ENCODE measurements at places on chromosomes 5 and 9. TPM values are rescaled to one million over a fixed set of nuclear protein-coding genes. Genes with fewer than 3 reads are reported as not detected.

HOMER1 gene
- 27.5 TPM for polyA plus RNA-seq

DBH gene
- polyA plus RNA-seq = 1.6 TPM

- DNase-seq = no peak
Measured at GRCh38 chr9:4739587-4740387, 1.2 kb downstream of the AK3 start.

DNA sequence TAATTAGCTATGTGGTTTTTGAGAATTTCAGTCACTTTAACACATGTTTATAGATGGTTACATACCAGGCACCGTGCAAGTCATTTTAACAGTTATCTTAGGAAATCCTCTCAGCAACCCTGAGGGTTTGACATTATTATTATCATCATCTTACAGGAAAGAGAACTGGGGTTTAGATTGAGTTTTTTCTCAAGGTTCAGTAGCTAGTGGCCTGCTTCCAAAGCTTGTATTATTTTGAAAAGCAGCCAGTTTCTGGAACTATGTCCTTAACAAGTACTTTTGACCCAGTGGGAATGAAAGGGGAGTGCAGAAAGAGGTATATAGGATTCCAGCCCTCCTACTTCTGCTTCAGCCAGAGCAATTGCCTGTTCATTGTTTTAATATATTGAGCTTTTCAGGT lies 157.5 kb downstream of the COMMD10 start:
- DNase-seq = peak; percentile 23

- DNase-seq = no peak
Measured at GRCh38 chr9:99030092-99030511, 74.8 kb upstream of the TGFBR1 start.

GRCh38 chr9:13139641-13140171 lies 139.8 kb downstream of the MPDZ start:
- DNase-seq = no peak

DNA sequence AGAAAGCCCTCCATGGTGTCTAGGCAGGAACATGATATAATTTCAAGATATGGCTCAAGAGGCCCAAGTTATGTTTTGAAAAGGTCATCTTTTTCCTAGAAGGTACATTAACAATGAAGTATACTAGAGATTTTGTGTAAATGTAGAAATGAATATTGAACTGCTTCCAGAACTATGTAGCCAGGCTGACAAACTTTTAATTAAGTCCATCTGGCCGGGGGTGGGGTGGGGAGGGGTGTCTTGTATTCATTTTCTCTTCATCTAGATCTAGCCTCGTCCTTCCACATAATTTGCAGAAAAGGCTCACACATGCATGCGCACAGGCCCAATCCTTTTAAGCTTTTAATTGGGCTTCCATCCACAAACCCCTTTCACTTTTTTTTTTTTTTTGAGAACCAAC lies 323.3 kb downstream of the ARL15 start:
- no peak for DNase-seq

GRCh38 chr9:116448431-116448830 lies 238.7 kb upstream of the TRIM32 start:
- no peak for DNase-seq

- DNase-seq = no peak
Measured at GRCh38 chr9:111301195-111301594, 28.8 kb downstream of the OR2K2 start.

OR1J2 gene
- polyA plus RNA-seq = not detected

DNA sequence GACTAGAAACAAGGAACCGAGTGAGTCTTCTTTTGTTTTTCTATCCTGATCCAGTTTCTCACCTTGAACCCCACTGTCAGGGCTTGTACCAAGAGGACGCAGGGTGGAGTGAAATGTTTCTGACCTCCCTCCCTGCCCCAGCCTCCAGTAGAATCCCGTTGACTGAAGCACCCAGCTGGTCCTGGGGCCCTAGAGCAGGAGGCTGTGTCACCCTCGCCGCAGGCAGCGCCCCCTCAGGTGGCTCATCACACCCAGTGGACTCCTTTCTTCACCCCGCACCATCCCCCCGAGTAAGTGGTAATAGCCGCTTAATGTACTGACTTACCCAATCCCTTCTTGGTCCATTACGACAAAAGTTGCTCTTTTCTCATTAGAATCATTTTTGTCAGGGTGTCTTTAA lies 53.8 kb downstream of the MVB12B start:
- DNase-seq = no peak

DNA sequence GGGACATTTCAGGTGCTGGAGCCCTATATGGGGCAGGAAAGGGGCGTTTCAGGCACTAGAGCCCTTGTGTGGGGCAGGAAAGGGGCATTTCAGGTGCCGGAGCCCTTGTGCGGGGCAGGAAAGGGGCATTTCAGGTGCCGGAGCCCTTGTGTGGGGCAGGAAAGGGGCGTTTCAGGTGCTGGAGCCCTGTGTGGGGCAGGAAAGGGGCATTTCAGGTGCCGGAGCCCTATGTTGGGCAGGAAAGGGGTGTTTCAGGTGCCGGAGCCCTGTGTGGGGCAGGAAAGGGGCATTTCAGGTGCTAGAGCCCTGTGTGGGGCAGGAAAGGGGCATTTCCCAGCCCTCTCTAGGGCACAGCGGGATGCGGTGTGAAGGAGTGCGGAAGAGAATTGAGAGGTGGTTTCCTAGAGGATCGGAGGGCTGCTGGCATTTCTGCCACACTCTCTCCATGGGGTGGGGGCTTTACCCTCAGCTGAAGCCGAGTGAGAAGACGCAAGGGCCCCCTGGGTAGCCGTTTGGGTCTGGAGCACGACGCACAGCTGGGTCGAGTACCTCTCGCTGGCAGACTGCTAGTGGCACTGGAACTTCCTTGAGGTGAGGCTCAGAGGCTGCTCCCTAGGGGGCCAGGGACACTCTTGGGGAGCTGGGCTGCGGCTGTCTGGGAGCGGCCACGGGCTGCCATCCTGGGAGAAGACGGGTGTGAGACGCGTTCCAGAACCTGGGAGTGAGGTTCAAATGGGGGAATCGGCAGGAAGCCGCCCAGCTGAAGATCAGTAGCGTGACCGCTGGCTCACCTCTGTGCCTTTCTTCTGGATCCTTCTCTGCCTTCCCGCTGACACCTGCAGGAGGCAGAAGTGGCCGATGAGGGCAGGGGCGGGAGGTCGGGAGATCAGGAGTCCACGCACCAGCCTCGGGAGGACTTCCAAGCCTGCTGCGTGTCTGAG lies 122.6 kb upstream of the IRX4 start:
- DNase-seq = no peak

DNA sequence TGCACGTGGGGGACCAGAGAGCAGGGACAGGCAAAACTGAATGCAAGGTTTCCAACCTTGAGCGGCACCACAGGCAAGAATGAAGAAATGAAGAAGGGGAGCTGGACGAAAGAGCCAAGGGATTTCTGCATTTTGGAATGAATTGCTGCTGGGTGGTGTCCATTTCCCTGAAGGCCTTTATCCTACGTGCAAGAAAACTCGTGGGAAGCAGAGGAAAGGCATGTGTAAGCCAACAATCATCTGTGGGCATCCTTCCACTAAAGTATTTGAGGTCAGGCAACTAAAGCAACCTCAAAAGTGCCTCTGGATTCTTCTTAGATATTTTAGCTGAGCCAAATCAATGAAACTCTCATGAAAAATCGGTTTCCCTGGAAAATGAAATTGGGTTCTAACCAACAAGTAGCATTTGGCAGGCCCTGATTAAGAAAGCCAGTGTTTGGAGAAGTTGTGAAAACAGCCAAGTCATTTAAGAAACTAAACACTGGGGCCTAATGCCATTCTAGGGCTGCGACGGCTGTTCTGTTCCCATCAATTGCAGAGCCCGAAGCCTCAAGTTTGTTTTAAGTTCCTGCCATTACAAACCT lies 4.7 kb upstream of the TGFBI start:
- no peak for DNase-seq

SLC46A2 gene
- polyA plus RNA-seq = 0.06 TPM

SGCD gene
- polyA plus RNA-seq = 5.0 TPM

DNA sequence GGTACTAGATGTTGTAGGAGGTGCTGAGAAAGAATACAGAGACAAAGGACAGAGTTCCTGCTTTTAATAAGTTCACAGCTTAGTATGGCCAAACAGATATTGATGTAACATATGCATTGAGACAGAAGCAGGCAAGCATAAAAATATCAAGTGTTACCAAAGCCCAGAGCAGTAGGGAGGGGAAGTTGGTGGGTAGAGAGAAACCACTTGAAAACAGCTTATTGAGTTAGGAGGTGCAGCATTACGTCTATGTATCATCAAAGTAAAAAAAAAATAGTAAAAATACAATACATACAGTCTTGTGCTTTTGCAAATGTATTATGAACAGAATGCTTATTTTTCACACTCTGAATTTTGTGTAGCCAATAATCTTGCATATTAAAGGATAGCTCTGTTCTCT lies 441.8 kb upstream of the SGCD start:
- no peak for DNase-seq

FGF1 gene
- 17.5 TPM for polyA plus RNA-seq

- DNase-seq = no peak
Measured at GRCh38 chr9:108836319-108836718, 19.5 kb downstream of the ACTL7B start.

GRCh38 chr5:169978714-169979113 lies 1.6 kb downstream of the INSYN2B start:
- no peak for DNase-seq

- DNase-seq = no peak
Measured at GRCh38 chr9:129650680-129651235, 8.8 kb upstream of the ASB6 start.

GABRA1 gene
- polyA plus RNA-seq = not detected

BARHL1 gene
- polyA plus RNA-seq = not detected

DNA sequence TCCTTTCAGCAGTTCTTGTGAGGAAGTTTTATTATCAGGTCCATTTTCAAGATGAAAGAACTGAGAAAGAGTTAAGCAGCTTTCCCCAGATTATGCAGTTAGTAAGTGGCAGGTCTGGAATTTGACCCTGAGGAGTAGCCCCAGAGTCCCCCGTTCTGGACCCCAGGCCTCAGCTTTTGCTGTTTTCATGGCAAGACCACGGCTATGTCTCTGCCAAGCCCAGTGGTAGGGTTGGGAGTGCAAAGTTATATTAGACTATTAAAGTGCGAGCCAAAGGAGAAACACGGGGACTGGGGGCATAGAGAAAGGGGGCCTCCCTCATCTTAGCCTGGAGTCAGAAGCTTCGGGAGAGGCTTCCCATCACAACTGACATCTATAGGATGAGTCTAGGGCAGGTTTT lies 19.3 kb upstream of the ORM1 start:
- DNase-seq = no peak

GRCh38 chr9:136829412-136829811 lies 12.9 kb upstream of the AJM1 start:
- DNase-seq = no peak

DNA sequence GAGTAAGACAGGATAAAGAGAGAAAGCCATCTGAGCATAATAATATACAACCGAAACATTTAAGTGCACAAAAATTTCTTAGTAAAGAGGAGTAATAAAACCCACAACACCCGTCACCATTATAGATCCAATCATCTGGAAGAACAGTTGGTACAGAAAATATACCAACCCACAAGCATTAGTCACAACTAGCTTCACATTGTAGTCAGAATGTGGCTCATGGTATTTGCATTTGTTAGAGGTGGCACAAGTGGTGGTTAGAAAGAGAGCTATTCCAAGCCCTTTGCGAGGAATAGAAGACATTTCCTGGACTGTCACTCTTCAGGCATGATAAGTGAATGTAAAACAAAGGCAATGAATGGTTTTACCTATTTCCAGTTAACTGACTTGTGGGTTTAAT lies 677.5 kb upstream of the ST8SIA4 start:
- no peak for DNase-seq

DNA sequence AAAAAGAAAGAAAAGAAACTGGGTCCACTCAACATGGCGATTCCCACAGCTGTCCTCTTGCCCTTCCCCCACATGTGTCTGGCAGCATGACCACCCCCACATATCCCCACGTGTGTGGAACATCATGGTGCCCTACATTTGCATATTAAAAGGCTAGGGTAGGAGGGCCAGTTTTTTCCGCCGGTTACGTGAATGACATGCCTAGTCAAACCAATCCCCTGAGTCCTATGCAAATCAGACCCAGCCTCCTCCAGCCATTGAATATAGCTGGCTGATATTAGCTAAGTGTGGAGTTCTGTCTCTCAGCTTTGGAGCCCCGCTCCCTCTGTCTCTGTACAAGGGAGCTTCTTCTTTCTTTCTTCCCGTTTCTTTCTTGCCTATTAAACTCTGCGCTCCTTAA lies 33.0 kb upstream of the CCDC112 start:
- DNase-seq = no peak

DNA sequence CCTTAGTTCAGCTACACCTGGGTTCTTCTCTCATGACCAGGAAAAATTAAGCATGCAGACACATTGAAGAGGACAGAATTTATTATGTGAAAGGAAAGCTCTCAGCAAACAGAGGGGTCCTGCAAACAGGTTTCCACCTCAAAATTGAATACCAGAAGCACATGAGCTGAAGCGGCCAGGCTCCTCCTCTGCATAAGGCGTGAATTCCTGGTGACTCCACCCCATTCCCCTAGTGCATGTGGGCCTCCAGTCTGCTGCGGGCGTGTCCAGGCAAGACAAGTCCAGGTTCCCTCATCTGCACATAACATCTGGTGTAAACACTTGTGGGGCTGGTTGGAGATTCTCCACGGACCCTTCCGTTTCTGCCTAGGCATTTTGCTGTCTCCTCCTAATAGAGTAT lies 1156.4 kb downstream of the FOXD4L5 start:
- no peak for DNase-seq

DNA sequence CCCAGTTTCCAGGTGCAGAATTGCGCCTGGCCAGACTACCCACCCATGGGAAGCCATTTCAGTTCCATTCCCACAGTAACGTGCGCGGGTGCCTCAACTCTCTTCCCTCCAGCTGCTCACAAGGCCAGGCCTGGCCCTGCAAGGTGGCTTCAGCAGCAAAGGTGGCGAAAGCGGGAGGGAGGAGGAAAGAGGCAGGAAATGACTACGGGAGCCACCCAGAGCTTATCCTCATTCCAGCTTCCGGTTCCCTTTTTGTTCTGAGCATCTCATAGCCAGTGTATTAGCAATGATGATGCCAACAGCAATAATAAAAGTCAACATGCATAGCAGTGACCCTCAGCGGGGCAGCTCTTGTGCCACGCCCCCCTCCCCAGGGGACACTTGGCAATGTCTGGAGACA lies 101.5 kb upstream of the BOD1 start:
- DNase-seq = no peak

DNA sequence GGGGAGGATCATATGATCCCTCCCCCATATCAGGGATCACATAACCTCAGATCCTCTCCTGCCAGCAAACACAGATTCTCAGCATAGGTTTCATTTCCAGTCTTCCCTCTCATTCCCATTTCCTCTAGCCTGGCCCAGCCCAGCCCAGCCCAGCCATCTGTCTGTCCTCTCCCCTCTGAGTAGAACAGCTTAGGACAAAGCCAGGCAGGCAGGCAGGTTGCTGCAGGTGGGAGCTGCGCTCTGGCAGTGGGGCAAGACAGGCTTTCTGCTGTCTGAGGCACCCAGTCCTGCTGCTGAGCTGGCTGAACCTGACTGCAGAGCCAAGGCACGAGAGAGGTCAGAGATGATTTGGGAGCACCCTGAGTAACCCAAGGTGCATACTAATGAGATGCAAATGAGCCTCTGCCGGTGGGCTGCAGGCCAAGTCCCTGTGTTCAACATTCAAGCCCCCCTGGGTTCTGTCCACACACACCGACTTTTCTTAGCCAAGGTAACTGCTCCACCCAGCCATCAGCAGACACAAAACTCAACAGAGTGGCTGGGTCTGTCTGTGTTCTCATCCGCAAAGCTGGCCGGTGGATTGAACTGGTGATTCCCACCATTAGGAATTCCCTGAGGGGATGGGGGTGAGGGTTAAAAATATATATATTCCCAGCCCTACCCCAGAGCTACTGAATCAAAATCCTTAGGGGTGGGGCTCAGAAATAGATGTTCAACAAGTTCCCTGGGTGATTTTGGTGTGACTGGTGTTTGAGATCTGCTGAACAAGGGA lies 9.1 kb downstream of the FAT2 start:
- DNase-seq = no peak

GABBR2 gene
- polyA plus RNA-seq = 5.2 TPM

- DNase-seq = no peak
Measured at GRCh38 chr9:72886386-72886785, 66.5 kb downstream of the ALDH1A1 start.

All from renal cortex interstitium (tissue), 15 donors.